ENCODE measurements at places on chromosomes 5 and 9.

- DNase-seq = no peak
Measured at GRCh38 chr9:128293091-128293490, 17.0 kb downstream of the SWI5 start.

GRCh38 chr9:101514071-101514470 lies 19.6 kb upstream of the RNF20 start:
- DNase-seq = no peak

DNA sequence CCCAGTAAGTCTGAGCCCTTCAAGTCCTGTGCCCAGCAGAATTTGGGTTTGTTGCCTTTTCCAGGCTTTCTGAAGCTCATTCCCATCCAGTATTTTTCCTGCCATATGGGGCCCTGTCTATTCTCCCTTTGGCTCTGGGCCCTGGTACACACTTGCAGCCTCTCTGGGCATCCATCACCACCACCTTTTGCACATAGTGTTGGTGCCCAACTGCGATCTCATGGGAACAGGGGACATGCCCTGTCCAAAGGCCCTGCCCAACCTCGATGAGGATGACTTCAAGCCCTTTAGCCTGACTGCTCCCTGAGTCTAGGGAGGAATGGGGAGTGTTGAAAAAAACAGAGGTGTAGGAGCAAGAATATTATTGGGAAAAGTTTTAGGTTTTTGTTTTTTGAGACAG lies 11.5 kb downstream of the RGS3 start:
- no peak for DNase-seq

- DNase-seq = no peak
Measured at GRCh38 chr9:108486831-108487230, 369.0 kb downstream of the ACTL7B start.

GRCh38 chr9:1916095-1916494 lies 99.1 kb upstream of the SMARCA2 start:
- no peak for DNase-seq

- no peak for DNase-seq
Measured at GRCh38 chr9:114143234-114143633, 12.1 kb upstream of the COL27A1 start.

DNA sequence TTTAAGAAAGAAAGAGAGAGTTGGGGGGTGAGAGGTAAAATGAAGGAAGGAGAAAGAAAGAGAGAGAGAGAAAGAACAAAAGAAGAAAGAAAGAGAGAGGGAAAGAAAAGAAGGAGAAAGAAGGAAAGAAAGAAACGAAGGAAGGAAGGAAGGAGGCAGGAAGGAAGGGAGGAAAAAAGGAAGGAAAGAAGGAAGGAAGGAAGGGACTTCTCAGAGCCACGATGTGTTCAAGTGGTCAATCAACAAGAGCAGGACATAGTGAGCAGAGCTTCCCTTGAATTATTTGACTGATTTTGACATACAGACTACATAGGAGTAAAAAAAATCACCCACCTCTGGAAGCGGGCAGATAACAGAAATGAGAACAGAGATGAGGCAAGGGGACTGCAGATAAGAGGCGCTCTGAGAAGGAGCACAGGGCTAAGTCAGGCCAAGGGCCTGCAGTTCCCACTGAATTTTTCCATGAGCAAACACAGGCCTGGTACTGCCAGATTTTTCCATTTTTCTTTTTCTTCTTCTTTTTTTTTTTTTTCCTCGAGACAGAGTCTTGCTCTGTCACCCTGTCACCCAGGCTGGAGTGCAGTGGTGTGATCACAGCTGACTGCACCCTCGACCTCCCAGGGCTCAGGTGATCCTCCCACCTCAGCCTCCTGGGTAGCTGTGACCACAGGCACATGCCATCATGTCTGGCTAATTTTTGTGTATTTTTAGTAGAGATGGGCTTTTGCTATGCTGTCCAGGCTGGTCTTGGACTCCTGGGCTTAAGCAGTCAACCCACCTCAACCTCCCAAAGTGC lies 77.7 kb upstream of the IL17B start:
- no peak for DNase-seq

GRCh38 chr9:129242971-129243561 lies 65.0 kb upstream of the IER5L start:
- DNase-seq = no peak

DNA sequence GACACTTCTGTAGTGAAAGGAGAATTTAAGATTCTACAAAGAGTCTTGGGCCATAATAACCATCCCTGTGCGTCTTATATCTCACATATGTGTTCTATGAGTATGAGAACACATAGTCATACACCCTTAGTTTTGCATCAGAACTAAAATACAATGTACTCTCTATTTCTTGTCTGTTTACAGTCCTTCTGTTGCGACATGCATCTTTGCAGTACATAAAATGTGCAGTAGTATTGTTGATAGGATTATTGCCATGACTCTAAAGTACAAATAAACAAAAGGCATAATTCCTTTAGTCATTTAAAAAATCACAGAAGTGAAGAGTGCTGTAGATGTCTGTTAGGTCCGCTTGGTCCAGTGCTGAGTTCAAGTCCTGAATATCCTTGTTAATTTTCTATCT lies 201.9 kb downstream of the NR3C1 start:
- DNase-seq = no peak

DNA sequence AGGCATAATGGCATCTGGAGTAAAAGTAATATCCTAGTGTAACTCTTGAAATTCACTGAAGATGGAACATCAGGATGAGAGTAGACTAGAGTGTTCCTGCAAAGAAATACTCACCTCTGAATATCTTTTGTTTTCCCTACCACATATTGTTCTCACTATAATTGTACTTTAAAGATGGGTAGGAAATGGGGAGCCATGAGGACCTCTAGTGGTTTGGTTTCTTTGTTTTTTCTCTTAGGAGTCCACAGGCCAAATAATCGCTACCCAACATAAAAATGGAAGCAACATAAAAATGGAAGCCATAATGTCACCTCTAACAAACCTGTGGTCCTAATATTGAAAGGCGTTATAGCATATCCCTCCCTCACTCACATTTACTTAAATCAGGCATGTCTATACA lies 2375.8 kb downstream of the MAT2B start:
- DNase-seq = no peak

- DNase-seq = no peak
Measured at GRCh38 chr5:66443462-66444130, 152.6 kb upstream of the MAST4 start.

- no peak for DNase-seq
Measured at GRCh38 chr5:139222346-139222745, 24.2 kb upstream of the SIL1 start.

DNA sequence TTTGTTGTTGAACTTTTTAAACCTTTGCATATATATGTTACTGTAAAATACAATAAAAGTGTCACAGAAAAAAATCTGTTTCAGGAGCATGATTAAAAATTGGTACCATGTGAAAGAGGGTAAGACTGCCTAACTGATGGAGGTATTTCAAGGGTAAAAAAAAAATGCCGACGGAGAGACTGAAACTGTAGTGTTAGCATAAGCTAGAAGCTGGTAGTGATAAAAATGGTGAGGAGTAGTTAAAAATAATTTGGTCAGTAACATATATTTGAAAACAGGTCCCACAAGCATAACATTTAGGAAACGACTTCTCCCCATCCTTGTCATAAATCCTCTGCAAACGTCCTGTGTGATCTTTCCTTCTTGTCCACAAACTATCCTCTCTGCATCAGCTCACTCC lies 64.7 kb downstream of the MEF2C start:
- DNase-seq = no peak

- no peak for DNase-seq
Measured at GRCh38 chr9:36146651-36147050, 10.1 kb downstream of the GLIPR2 start.

GRCh38 chr5:143758750-143759149 lies 53.2 kb upstream of the HMHB1 start:
- no peak for DNase-seq

DNA sequence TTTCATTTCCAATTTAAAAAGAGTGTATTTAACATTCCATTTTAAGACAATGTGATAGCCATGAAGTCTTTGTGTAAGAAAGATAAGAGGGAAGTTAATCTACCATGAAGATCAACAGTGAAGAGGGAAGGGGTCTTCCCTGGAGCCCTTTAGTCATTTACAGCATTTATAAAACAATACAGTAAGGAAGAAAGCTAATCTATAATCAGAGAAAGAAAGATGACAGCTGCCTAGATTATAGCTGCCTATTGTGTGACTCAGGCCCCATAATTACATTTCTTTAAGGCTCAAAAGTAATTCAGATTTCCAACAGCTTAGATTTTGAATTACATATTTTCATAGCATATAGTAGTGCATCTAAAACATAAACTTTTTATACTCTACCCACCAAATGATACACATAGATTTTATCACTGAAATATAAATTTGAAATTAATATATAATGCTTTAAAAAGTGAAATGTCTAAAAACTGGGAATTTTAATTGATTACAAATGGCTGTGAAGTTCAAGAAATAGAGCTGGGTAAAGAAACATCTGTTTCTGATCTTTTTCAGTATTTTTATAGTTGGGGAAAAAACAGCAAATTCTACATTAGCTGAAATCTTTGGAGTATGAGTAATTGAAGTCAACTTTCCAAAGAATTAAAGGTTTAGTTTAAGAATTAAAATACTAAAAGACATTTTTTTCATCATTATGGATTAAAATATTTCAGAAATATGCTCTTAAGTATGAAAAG lies 89.6 kb downstream of the RIC1 start:
- DNase-seq = no peak

DNA sequence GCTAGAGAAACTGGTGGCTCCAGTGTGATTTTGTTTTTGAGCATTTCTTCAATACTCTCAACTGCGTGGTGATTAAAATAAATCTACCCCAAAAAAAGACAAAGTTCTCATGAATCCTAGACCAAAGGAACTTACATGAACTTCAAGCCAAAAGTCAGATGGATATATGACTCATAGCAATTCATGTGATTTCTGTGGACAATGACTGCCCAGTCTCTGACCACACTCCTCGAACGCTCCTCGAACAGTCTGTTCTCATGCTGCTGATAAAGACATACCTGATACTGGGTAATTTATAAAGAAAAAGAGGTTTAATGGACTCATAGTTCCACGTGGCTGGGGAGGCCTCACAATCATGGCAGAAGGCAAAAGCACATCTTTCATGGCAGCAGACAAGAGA lies 46.4 kb upstream of the CEP78 start:
- no peak for DNase-seq

- no peak for DNase-seq
Measured at GRCh38 chr5:88785746-88786565, 97.0 kb downstream of the MEF2C start.

- DNase-seq = no peak
Measured at GRCh38 chr5:110346893-110347358, 379.5 kb downstream of the TMEM232 start.

DNA sequence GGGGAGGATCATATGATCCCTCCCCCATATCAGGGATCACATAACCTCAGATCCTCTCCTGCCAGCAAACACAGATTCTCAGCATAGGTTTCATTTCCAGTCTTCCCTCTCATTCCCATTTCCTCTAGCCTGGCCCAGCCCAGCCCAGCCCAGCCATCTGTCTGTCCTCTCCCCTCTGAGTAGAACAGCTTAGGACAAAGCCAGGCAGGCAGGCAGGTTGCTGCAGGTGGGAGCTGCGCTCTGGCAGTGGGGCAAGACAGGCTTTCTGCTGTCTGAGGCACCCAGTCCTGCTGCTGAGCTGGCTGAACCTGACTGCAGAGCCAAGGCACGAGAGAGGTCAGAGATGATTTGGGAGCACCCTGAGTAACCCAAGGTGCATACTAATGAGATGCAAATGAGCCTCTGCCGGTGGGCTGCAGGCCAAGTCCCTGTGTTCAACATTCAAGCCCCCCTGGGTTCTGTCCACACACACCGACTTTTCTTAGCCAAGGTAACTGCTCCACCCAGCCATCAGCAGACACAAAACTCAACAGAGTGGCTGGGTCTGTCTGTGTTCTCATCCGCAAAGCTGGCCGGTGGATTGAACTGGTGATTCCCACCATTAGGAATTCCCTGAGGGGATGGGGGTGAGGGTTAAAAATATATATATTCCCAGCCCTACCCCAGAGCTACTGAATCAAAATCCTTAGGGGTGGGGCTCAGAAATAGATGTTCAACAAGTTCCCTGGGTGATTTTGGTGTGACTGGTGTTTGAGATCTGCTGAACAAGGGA lies 9.1 kb downstream of the FAT2 start:
- no peak for DNase-seq

GRCh38 chr5:38776149-38776896 lies 69.5 kb upstream of the OSMR start:
- no peak for DNase-seq

GRCh38 chr5:172113036-172113435 lies 75.0 kb downstream of the STK10 start:
- DNase-seq = peak; percentile 83

DNA sequence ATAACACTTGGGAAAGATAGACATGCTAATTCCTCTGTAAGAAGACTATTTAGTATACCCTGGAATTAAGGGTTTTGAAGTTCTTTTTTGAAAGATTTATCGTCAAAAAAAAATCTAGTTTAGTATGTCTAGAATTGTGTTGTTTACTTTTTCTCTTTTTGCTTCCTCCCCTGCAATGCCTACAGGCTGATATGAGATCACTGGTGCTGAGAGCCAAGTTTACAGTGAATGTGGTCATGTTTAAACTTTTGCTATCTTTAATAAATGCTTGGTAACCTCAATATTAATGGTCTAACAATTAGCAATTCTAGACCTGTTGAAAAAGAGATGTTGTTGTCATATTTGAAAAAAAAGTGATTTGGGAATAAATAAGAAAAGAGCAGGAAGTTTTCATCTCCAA lies 86.1 kb downstream of the CWC27 start:
- no peak for DNase-seq

DNA sequence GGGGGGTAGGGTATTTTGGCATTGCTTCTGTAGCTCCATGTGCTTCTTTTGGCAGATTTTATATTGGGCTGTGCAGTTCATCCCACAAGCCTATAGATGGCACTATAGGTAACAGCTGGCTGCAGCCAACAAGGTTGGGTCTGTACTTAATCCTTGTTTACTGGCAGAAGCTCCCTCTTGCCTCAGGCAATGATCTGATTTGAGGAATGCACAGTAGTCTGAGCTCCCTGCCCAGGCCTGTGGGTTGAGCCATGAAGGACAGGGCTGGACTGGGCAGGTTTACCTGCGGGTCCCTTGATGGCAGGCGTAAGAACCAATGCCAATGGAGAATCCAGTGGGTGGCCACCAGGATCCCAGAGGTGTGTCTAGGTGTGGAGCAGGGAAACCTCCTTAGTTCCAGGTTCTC lies 11.7 kb upstream of the OR1J2 start:
- peak; percentile 24 for DNase-seq

- no peak for DNase-seq
Measured at GRCh38 chr9:2320114-2320513, 301.5 kb upstream of the VLDLR start.

DNA sequence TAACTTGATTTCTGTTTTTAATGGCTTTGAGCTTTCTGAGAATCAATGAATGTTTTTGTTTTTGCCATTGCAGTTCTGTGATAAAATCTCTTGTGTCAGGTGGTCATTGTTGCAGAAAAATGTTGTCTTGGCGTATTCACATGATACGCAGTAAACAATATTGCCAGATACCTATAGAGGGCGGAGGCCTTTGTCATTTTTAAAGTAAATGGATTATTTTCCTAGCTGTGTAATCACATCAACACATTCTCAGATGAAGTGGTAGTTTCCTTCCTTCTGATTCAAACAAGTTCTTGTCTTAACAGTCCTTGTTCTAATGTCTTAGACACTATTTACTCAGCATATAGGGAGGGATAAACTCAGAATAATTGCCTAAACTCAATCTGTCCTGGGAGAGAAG lies 109.9 kb upstream of the DAB2 start:
- no peak for DNase-seq

GRCh38 chr5:88686726-88687125 lies 196.3 kb downstream of the MEF2C start:
- no peak for DNase-seq
